ENCODE measurements at places on chromosomes 7 and 10.

GRCh38 chr7:50502947-50503346 is 52.8 kb upstream of the FIGNL1 start:
- DNase-seq: no peak

GRCh38 chr10:110429301-110429700 is 68.4 kb upstream of the DUSP5 start:
- DNase-seq: no peak

DNA sequence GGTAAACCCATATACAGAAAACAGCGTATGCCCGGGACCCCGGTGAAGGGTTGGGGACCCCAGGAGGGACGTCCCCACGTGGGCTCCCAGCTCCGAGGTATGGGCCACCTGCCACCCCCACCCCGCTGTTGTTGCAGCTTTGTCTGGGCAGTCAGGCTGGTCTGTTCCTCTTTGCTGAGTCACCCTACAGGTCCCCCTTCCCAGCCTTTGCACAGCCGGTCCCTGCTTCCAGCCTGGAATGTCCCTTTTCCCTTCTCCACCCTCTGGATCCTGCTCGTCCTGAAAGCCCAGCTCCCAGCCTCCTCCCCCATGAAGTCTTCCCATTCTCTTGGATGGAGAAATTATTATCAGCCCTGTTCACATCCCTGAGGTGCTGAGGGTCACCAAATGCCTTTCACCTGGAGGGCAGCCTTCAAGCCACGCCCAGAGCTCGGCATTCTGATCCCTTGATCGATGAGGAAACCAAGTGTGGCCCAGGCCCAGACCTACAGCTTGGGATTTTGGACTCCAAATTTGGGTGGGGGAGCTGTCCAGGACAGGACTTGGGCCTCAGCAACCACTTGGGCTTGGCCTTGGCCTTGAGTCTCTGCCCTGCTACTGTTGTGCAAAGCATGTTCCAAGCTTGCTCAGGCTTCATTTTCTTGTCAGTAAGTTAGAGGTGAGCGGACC is 2.6 kb downstream of the CLDN4 start:
- no peak for DNase-seq

DNA sequence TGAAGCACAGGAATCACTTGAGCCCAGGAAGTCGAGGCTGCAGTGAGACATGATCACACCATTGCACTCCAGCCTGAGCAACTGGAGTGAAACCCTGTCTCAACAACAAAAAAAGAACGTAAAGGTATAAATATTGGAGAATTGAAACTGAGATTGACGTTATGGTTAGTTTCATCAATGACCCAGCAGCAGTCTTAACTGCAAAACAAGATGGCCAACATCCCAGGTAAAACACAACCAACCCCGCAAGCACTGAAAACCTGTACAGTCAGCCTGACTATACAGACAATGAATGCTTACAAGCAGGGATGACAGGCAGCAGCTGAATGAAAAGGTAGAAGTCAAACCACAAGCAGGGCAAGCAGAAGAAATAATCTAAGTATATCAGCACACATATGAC is 34.7 kb downstream of the WAPL start:
- DNase-seq: no peak

DNA sequence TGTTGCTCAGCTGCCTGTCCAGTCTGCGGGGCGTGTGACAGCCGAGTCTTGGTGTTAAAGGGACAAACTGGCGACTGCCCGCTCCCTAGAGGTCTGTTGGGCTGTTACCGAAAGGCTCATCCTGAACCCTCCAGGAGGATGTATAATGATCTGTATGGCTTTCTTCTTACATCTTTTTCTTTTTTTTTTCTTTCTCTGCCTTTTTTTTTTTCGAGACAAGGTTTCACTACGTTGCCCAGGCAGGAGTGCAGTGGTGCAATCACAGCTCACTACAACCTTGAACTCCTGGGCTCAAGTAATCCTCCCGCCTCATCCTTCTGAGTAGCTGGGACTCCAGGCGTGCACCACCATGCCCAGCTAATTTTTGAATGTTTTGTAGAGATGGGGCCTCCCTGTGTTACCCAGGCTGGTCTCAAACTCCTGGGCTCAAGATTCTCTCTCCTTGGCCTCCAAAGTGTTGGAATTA is 857 bp downstream of the INTS15 start:
- DNase-seq: no peak

DNA sequence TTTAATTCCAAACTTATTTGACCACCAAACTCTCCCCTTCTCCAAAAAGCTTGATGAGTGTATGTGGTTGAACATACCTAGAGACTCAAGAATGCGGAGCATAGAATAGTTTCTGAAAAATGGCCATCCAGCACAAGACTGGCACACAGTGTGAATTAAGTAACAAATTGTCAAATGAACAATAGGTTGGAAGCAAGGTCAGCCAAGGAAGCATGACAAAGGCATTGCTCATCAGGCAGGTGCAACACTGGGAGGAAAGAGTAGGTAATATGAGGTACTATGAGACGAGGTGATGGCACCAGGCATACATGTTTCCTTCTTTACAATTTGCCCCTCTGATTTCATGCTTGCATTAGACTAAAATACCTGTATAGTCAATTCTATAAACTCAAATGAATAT is 73.7 kb downstream of the DKK1 start:
- no peak for DNase-seq

GRCh38 chr10:101525848-101526247 is 62.2 kb downstream of the POLL start:
- no peak for DNase-seq

DNA sequence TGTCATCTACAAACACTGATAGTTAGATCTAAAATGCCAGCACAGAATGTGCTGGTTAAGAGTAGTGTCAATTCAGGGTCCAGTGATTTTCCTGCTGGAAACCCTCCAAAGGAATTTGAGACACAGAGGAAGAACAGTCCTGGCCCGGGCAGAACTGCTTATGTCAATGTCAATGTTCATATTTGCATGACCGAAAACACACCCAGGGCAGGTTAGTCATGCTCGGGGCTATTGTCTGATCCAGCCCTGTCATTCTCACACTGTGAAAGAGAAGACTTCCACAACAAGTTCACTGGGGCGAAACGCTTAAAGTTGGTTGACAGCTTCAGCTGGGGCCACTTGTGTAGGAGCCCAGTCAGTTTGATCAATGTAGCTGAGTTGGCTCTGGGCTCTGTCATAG is 139.3 kb downstream of the C1GALT1 start:
- DNase-seq: no peak

- no peak for DNase-seq
These were observed 16.4 kb upstream of the FAM20C start for GRCh38 chr7:175955-176354.

GRCh38 chr7:157604661-157605381 is 268.0 kb downstream of the DNAJB6 start:
- DNase-seq: no peak

- no peak for DNase-seq
These were observed 16.8 kb downstream of the APBB1IP start for GRCh38 chr10:26454891-26455290.

DNA sequence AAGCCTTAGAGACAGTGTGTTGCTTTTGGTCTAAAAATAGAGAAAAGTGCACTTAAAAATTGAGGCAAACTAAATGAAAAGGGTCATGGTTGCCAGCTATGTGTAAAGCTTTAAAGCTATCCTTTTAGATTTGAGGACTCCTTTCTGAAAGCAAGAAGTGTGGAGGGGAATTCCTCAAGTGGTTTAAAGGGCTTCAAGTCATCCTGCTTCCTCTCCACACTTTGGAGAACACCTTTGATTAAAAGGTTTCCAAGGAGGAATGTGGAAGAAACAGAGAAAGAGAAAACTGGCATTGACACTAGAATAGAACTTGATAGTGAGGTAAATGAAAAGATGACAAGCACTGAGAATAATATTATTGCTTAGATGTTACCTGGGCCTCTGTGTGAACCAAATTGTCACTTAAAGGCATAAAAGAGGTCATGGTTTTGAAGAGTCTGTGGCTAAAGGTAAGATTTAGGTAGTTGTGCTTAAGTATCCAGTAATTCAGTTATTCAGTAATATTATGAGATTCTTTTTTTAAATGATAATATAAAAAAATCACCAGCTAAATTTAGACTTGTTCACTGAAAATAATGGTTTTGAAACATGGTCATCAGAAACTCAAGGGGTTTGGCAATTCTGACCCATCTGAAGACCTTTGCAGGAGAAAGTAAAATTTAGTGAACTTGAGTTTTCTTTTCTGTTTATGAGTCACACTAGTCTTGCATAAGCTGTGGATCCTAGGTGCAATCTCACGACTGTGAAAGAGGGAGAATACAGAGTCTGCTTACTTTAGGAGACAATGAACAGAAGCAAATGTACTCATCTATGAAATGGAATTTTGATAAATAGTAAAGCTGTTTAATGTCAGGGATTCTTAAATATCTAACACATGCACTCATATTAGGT is 466.0 kb downstream of the KIF20B start:
- DNase-seq: no peak

DNA sequence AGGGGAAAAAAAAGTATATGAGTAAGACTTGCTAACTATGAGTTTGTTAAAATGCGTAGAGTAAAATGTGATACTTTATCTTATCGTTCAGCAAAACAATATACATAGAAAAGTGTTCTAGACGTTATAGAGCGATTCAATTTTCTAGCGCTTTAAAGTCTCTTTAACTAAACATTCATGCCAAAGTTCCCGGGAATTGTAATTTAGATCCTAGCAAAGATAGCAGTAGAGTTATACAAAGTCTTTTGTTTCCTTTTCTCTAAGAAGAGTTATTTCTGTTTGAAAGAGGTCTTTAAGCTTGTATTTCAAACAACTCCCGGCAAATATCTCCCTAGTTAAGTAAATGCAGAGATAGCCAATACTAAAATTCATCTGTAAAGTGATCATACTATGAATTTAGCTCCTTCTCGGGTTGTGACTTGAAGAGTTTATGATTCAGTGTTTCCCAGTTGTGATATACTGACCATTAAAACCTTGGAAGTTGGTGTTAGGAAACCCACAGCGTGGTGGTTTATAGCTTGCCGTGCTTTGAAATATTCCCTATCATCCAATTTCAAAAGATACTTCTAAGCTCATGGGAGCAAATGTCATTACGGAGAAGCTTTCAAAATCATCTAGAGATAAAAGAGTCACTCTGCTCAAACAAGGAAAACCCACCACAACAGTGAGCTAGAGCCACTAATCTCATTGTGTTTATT is 171.7 kb downstream of the CSTF2T start:
- no peak for DNase-seq

- no peak for DNase-seq
These were observed 55.7 kb downstream of the PDGFA start for GRCh38 chr7:463817-464453.

DNA sequence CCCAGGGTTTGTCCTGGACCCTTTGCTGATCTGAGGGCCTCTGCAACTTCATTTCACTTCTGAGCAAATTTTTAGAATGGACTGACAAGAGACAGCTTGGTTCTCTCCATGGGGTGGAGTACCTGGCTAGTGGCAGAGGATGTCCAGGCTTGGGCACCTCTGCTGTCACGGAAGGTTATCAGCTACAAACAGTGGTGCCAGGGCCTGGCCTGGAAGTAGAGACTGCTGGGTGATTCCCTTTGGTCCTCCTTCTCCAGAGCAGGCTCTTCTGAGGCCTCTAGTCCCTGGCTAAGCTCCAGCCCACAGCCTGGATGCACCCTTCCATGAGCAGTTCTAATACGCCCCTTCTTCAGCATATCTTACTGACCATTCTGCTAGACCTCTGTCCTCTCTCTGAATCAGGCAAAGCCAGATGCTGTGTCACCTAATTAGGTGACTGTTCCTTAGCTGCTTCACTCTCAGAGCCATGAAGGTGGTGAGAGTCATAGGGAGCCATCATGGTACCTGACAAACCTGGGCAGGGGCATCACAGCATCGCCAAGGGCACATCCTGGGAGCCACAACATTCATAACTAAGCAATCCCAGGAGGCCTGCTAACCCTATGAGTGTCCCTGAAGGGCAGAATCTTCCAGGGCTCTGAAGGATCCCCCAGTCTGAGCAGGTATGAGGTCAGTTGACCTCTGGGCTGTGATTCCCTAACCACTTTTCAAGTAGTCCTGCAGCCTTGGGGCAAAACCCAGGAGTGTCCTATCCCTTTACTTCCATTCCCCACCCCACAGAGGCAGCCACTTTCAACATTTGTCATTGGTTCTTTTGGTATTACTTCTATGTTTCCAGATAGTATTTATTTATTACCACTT is 4.0 kb downstream of the ARHGAP22 start:
- no peak for DNase-seq

DNA sequence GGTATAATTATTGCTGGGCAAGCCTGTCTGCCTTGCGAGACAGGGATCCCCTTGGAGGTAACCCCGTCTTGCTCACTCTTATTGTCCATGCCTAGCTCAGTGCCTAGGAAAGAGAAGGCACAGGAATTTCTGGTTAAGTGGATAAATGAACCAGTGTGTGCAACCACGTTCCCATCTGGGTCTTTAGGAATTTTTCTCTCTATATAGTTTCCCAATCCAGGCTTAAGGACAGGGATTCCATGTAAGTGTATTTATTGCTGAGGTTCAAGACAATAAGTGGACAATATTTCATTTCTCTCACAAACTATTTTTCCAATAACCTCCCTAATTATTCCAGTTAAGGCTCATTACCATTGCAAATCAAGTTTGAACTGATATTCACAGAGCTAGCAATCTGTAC is 8.9 kb upstream of the ADAM12 start:
- no peak for DNase-seq

DNA sequence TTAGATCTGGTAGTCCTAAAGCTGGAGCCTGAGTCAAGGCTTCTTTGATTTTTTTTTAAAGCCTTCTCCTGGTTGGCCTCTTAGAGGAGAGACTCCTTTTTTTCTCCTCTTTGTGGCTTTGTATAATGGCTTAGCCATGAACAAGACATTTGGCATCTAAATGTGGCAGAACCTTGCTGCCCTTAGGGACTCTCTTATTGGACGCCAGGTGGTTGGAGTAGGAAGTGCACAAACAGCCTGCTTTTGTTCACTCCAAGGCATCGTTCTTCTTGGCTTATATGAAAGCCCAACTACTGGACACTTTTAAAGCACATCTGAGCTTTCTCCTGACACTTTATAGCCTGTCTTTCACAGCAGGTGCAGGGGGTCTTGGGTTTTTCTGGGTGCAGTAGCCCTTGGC is 25.0 kb downstream of the ZPBP start:
- no peak for DNase-seq

- no peak for DNase-seq
These were observed 33.6 kb downstream of the ST7 start for GRCh38 chr7:116986611-116987565.

DNA sequence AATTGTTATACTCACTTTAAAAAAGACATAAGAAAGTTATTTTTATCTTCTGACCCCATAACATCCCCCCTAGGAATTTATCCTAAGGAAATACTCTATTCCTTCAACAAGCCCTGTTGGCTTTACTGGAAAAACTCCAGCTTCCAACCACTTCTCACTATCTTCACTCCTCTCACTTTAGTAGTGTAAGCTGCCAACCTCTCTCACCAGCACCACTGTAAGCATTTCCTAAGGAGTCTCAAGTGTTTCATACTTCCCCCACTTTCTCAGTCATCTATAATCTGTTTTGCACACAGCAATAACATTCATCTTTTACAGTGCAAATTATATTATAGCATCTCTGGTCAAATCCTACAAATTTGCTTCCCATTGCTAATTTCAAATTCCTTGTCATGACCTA is 45.8 kb downstream of the GPR85 start:
- no peak for DNase-seq

DNA sequence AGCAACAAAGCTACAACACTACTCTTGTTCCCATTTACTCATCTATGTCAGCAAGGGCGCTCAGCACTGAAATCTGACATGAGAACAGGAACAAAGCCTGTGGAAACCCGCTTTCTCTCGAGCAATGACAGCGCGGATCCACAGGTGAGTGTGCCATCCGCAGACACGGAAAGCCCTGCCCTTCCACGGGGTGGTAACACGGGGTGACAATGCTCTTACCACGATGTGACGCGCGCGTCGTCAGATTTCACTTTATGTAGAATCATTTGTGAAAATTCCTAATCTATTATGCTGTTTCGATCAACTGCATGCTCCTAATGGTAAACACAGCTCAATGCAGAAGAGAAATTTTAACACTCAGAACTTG is 34.4 kb downstream of the ZFAND2A start:
- no peak for DNase-seq

Measured in esophagus squamous epithelium (tissue), 5 donors.